ENCODE measurements at places on chromosomes 7 and 10. TPM values are rescaled to one million over a fixed set of nuclear protein-coding genes. Genes with fewer than 3 reads are reported as not detected.

The MACROH2A2 gene
- not detected for total RNA-seq

- DNase-seq = no peak
Measured at GRCh38 chr7:28660132-28660531, 247.8 kb downstream of the CREB5 start.

DNA sequence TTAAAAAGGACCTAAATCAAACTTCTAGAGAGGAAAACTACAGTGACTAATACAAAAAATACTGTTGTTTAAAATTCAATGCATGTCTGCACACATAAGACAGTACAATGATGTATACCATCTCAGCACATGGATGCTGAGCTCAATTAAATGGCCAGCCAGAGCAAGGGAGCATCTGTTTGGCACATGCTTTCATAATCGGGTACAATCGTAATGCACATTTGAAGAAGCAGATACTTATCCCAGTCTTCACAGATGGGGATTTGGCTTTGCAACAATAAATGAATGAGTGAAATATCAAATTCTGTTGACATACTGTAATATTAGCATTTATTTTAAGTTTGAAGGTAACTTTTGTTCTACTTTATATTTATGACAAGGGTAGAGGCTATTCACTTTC lies 187.8 kb downstream of the CRPPA start:
- no peak for DNase-seq

DNA sequence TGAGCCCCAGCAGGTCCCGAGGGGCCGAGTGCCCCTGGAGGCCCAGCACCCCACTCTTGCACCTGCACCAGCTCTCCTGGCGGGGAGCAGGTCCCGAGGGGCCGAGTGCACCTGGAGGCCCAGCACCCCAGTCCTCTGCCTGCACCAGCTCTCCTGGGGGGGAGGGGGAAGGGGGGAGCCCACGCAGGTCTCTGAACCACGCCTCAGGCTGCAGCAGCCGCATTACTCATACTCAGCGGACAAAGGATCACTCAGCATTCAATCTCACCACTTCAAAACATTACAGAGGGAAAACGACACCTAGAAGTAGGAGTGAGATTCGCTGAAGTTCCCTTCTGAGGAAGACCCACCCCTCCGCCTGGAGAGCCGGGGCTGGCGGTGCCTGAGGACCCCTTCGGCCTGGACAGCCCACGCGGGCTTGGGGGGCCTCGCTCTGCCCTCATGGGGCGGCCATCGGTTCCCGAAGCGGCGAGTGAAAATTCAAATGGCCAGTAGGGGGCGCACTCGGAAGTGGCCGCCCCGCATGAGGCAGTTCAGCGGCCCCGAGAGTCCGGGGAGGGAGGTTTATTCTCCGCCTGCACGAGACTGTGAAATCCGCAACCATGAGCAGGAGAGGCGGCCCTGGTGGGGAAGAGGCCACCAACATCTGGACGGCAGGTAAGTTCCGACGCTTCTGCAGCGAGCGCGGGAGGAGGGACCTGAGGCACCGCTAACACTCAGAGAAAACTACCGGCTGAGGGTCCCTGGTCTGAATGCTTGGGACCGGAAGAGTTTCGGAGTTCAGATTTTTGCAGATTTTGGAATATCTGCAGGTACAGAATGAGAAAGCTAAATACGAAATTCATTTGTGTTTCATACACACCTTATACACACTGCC lies 1.1 kb upstream of the GPER1 start:
- DNase-seq = peak; percentile 94

DNA sequence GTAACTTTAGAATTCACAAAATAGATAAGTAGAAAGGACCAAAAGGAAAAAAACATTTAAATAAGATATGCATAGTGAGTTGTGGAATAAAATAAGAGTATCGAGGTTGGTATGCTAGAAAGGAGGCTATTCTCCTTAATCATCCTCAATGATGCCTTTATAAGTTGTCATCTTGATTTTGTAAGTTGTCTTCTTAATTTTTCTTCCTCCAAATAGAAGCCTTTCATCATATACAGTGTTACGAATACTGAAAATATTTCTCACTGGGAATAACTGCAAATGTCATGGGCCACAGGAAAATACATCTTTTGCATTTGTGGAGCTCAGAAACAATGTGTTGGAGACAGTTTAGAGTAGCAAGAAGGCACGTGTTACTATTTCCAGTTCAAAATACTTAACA lies 31.5 kb upstream of the PRTFDC1 start:
- no peak for DNase-seq
